Iris pigment epithelial cell (primary cell): ENCODE measurements at places on chromosomes 4 and X.

DNA sequence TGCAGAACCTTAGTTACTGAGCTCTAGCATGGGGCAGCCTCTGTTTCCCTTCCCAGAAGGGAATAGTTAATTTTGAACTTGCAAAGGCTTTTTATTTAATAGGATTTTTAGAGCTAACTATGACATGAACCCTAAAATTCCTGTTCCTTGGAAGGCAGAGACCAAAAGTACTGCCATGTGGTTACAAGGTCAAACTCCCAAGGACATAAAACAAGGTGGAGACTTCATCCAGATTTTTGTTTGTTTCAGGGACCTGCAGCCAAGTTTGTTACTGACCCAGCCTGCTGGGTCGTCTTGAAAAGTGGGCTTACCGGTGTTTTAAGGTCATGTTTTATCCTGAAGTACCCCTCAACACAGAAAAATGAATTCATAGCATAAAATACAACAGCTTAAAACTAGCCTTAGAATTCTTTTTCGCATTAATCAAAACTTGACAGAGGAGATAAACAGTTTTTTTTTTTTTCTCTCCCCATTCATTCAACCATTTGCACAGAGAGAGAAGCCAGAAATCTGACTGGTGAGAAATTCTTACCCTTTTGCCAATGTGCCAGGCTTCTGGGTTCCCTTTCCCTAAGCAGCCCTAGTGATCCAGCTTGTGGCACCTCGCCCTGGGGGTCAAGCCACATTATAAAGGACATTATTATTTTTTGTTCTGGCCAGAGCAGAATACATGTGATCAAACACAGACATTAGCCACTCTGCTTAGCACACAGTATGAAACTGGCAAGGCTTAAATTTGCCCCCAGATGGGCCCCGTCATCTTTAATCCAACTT is 21.5 kb upstream of the GRPEL1 start:
- DNase-seq, result no peak

DNA sequence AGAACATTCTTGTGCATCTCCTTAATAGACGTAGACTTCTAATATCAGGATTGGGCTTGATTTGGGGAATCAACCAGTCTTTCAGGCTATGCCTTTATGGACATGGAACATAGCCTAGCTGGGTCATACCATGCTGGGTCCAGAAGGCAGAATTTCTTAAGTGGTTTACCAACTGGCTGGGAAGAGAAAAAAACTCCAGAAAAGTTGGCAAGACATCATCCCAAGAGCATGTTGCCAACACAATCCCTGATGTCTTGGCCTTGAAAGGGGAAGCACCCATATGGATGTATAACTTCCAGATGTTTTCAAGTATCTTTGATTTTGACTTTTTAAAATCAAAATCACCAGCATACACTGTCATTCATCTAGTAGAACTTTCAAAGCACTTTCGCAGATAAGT is 138.0 kb upstream of the FGF13 start:
- no peak for DNase-seq

- no peak for DNase-seq
Observed at GRCh38 chrX:100274916-100275315, 135.2 kb downstream of the PCDH19 start.

DNA sequence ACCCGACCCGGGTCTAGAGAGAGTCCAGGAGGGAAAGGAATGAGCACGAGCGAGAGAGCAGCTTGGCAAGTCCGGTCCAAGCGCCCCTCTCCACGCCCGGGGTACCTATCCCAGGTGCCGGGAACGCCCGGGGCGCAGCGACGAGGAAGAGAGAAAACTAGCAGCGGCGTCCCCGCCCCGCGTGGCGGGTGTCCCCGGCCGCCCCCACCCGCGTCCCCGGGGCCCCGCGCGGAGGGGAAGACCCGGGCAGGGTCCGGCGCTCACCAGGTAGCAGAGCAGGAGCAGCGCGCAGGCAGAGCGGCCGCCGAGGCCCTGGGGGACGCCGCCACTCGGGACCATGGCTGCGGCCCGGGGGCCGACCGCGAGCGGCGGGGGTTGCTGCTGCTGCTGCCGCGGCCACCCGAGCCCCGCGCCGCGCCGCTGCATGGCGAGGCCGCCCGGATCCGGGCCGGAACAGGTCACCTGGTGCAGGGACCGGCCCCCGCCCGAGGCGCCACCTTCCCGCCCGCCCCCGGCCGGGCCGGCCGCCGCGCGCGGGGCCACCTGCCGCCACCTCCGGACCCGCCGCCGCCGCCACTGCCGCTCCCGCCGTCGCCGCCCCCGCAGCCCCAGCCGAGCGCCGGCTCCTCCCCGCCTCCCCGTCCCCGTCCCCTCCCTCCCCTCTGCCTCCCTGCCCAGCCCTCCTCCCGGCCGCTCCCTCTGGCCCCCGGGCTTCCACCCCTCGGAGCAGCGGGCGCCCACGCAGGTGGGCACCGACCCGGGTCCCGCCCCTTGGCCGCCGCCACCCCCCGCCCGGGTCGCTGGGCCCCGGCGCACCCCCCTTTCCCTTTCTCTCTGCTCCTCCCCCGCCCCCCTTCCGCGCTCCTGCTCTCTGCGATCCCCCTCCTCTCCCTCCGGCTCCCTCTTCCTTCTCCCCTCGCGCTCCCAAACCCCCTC is at the start of gene SEL1L3:
TSS of gene SEL1L3 (minus strand) at position 578 of the 936 bp plus-strand sequence. CDS start at position 426, 152 bp downstream.
- DNase-seq, result no peak

DNA sequence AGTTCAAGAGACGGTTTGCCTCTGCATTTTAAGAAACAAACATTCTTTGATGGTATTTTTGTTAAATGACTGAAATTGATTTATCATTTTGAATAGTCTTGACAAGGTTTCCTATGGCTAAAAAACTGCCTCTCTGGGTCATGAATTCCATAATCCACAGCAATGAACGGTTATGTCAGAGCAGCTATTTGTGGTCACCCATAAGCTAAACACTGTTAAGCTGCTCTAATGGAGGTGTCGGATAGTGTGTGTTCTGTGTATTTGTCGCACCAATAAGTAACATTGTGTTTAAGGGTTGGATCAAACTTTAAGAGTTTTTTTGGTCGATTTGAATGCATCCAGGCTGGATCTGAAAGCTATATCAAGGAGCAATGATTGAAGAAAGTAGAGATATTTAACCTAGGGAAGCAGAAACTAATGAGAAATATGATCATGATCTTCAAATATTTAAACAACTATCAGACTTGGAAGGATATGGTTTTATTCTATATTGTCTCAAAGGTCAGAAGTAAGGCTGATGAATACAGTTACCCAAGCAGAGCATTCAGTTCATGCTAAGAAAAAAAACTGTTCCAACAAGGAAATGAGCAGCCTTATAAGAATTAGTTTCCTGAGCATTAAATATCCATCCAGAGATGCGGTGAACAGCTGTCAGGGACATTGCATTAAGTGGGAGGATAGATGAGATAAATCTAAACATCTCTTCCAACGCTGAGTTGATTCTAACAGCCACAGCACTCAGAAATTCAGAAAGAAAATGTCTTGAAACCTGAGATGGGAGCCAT is 232.3 kb upstream of the RPS6KA3 start:
- DNase-seq, result peak; percentile 41

DNA sequence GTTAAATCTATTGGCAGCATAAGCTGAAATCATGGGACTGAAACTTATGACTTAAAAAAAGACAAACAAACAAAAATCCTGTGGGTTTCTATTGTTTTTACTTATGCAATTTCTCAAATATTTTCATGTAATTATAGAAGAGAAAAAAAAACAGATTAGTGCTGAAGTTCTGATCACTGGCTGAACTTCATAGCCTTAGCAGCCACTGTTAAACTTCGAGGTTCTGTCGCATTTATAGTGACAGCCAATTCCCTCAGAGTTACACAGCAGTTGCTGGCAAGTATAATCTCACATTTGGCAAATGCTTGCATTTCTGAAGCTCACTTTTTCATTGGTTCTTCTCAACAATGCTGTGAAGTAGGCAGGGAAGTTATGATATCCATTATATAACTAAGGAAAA is 748.9 kb upstream of the MAGEB2 start:
- peak; percentile 7 for DNase-seq

- DNase-seq, result peak; percentile 20
Observed at GRCh38 chrX:133350751-133351150, 64.5 kb downstream of the GPC4 start.

DNA sequence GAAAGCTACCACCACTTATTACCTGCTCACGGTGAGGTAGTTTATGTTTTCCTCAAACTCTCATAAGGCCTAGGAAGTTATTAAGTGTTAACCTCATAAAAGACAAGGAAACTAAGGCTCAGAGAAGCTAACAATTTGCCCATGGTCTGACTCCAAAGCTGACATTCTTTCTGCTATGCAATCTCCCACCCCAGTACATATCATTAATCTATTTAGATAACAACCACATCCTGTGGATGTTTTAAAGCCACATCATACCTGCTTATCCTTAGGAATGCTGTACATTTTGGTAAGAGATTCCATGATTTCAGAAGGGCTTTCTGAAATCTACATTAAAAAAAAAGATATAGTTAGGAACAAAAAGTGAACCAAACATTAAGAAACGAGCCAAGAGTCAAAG is 55.4 kb downstream of the HUWE1 start:
- peak; percentile 56 for DNase-seq

DNA sequence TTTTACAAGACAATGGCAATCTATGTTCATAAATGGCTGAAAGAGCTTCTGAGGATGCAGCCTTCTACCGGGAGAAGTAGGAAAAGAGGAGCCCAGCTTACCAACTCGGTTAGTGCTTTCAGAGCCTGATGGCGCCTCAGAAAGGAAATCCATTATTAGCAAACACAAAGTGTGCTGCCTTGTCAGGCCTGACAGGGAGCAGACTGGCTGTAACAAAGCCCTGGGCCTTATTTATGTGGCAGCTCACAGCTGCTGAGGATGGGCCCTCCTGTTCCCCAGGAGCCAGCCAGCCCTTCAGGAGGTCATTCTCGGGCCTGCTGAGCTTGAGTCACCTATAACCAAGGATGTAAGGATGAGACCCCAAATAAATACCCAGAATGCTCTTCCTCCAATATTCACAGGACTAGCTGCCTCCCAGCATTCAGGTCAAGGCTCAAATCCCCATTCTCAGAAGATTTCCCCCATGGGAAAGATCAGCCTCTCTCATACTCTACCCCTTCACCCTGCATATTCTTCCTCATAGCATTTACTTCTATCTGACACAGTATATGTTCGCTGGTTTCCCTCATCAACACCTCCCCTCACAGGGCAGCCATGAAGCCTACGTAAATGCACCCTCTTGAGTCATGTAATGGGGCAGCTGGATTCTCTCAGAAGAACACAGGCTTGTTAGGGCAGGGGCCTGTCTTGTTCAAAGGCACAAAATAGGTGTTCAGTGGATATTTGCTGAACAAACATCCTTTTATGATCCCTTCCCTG is 227.0 kb upstream of the RASGEF1B start:
- DNase-seq, result no peak

DNA sequence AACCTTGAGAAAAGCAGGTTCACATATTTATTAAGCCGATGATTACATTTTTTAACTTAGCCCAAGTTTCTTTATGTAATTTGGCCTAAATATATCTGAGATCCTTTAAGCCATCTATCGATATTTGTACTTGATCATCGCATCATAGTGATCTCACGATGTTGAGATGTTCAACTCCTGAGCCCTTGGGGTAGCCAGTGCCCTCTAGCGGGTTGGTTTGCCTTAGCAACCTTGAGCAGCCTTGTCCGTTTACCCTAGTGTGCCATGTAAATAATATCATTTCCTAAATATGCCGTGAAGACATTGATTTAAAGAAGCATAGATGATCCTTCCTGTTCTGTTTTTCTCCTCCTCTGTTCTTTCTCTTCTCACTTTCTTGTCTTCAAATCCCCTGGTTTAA is 432.2 kb downstream of the RPA4 start:
- no peak for DNase-seq
